ENCODE measurements at places on chromosomes 1 and 21. TPM values are rescaled to one million over a fixed set of nuclear protein-coding genes. Genes with fewer than 3 reads are reported as not detected.

DNA sequence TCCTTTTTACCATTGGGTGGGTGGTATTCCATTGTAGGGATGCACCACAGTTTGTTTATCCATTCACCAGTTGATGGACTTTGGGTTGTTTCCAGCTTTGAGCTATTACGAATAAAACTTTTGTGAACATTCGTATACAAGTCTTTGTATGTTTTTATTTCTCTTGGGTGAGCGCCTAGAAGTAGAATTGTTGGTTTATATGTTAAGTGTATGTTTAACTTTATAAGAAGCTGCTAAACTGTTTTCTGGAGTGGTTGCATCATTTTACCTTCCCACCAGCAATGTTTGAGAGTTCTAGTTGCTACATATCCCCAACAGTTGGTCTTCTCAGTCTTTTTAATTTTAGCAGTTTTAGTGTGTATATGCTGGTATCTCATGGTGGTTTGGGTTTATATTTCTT, 132.5 kb downstream of the PEX14 start:
- no peak for DNase-seq

The HRNR gene
- not detected for total RNA-seq

The ADAMTSL4 gene
- total RNA-seq: 85.3 TPM

DNA sequence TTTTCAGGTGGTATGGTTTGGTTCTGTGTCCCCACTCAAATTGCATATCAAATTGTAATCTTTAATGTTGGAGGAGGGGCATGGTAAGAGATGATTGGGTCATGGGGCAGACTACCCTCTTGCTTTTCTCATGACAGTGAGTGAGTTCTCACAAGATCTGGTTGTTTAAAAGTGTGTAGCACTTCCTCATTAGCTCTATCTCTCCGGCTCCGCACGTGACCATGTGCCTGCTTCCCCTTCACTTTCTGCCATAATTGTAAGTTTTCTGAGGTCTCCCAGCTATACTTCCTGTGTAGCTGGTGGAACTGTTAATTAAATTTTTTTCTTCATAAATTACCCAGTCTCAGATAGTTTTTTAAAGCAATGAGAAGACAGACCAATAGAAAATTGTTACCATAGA, 843.2 kb downstream of the AMY1C start:
- DNase-seq: no peak

- DNase-seq: no peak
Measured at GRCh38 chr1:171742577-171742922, 685 bp upstream of the VAMP4 start.

The FAM177B gene
- total RNA-seq: not detected

The S100A16 gene
- 364 TPM for total RNA-seq

GRCh38 chr1:231411036-231411531, 11.0 kb downstream of the EGLN1 start:
- DNase-seq: no peak

- DNase-seq: no peak
Measured at GRCh38 chr1:64246294-64246917, 43.0 kb downstream of the UBE2U start.

GRCh38 chr21:32329776-32330175, 31.1 kb downstream of the MRAP start:
- no peak for DNase-seq

DNA sequence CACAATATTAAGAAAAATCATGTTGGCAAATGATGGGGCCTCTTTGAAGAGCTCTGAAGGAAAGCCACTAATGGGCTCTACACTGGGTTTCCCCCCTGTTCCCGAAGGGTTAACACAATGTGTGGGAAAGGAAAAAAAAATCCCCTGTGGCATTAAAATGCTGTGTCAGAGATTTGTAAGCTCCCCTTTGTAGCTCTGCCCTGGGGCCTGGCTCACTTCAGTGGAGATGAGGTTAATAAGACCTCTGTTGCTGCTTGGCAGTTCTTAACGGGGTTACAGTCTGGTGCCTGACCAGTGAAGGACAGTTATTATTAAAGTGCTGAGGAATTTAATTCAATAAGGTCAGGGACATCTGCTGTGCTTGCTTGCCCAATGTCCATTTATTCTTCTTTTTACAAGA, 129.7 kb upstream of the UBE2U start:
- DNase-seq: no peak

DNA sequence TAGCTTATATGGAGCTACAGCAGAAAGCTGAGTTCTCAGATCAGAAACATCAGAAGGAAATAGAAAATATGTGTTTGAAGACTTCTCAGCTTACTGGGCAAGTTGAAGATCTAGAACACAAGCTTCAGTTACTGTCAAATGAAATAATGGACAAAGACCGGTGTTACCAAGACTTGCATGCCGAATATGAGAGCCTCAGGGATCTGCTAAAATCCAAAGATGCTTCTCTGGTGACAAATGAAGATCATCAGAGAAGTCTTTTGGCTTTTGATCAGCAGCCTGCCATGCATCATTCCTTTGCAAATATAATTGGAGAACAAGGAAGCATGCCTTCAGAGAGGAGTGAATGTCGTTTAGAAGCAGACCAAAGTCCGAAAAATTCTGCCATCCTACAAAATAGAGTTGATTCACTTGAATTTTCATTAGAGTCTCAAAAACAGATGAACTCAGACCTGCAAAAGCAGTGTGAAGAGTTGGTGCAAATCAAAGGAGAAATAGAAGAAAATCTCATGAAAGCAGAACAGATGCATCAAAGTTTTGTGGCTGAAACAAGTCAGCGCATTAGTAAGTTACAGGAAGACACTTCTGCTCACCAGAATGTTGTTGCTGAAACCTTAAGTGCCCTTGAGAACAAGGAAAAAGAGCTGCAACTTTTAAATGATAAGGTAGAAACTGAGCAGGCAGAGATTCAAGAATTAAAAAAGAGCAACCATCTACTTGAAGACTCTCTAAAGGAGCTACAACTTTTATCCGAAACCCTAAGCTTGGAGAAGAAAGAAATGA, 37.6 kb downstream of the CENPF start:
- no peak for DNase-seq

- DNase-seq: no peak
Measured at GRCh38 chr1:160162931-160163330, 11.5 kb downstream of the ATP1A4 start.

DNA sequence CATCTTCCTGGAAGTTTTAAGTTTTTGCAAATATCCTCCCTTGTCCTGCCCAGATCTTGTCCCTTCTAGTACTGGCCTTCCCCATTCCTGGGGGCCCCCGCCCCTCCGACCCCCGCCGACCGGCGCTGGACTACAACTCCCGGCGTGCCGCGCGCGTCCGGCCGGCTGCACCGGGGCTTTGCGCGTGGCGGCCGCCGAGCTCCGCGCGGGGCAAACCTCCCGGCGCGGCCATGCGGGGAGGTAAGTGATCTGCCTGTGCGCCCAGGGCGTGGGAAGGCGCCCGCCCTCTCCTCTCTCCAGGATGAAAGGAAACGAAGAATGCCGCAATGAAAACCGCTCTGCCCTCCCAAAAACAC, 3.2 kb upstream of the SAMD13 start:
- DNase-seq: no peak

- no peak for DNase-seq
Measured at GRCh38 chr1:43622471-43622870, 27.5 kb upstream of the KDM4A start.

- DNase-seq: no peak
Measured at GRCh38 chr1:227911376-227911775, 36.4 kb downstream of the WNT9A start.

The MANEAL gene
- 0.43 TPM for total RNA-seq

The NR5A2 gene
- total RNA-seq: 12.7 TPM

- no peak for DNase-seq
Measured at GRCh38 chr21:17185674-17186073, 327.2 kb upstream of the CXADR start.

The KCNJ10 gene
- total RNA-seq: not detected

All from ascending aorta (tissue), 2 donors.